Peyer's patch (tissue), 4 donors: ENCODE measurements at places on chromosomes 2 and 18.

DNA sequence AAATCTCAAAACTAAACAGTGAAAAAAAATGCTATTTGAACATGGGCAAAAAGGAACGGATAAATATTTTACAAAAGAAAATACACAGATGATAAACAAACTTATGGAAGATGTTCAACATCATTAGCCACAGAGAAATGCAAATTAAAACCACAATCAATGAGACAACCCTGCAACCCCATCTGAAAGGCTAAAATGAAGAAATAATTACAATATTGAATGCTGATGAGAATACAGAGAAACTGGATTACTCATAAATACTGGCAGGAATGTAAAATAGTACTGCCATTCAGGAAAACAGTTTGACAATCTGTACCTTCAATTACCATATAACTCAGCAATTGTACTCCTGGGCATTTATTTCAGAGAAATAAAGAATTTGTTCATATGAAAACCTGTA, 193.1 kb upstream of the UBE2E3 start:
- DNase-seq, result no peak

- DNase-seq, result no peak
Measured at GRCh38 chr2:206616151-206616550, 26.1 kb upstream of the FAM237A start.

DNA sequence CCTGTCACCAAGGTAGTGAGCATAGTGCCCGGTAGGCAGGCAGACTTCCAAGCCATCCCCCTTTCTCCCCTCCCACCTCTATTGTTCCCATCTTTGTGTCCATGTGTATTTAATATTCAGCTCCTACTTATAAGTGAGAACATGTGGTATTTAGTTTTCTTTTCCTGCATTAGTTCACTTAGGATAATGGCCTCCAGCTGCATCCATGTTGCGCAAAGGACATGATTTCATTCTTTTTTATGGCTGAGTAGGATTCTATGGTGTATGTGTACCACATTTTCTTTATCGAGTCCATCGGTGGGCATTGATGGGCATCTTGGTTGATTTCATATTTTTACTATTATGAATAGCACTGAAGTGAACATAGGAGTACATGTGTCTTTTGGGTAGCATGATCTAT, 35.3 kb downstream of the MMADHC start:
- DNase-seq, result no peak

GRCh38 chr2:215961981-215962380, 51.4 kb downstream of the MREG start:
- no peak for DNase-seq

DNA sequence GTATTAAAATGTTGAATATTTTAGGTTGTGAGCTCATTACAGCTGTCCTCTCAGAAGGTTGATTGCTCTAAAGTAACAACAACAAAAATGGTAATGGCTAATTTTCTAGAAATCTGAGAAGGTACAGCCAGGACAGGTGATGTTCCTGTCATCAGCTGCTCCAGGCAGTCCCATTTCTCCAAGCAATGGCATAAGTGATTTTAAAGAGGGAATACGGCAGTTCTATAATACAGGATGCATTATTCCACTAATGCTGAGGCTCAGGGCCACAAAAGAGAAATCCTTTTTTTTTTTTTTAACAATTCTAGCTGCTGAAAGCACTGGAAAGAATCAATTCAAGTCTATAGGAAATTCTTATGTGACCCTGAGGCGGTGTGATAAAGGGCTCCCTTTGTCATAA, 199.9 kb downstream of the PMAIP1 start:
- no peak for DNase-seq

DNA sequence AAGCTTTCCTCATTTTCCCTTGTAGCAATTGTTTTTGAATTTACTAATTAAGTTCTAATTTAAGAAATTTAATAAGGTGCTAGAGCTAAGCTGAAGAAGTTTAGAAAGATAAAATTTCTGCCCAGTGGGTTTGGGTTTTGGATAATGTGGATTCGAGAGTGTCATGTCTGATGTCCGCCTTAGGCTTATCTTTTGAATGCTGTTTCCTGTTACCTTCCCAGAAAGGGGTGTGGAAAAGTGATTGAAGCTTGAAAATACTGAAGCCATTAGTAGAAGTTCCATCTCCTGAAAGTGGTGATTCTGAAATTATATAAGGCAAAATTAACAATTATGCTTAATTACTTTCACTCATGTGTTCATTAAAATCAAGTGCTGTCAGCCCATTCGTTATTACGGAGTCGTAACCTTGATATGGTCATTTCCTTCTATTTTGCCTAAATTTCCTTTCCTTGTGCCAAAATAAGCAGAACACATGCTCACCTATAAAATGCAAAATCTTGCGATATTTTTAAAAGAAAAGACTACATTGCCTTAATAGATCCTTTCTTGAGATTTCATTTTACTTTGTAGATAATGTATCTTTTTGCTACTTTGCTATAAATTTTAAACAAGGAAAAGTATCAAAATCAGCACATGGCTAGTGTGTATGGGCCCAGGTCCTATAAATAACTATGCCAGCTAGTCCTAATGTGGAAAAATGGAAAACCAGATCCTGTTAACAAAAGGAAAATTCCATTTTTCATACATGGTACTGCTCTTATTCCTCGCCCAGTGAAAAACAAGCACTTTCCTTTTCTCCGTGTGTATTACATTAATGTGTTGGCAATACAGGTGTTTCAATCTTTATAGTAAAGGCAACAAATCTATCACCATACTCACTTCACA, 97.3 kb downstream of the ICOS start:
- no peak for DNase-seq

GRCh38 chr18:41928581-41928980, 26.5 kb upstream of the PIK3C3 start:
- no peak for DNase-seq

DNA sequence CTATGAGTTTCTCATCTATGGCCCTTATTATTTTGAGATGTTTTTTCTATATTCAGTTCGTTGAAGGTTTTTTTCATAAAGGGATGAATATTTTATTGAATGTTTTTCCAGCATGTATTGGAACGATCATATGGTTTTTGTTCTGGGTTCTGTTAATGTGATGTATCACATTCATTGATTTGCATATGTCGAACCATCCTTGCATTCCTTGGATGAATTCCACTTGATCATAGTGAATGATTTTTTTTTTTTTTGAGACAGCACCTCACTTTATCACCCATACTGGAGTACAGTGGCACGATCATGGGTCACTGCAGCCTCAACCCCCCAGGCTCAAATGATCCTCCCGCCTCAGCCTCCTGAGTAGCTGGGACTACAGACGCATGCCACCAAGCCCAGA, 5.5 kb upstream of the NEMP2 start:
- no peak for DNase-seq

GRCh38 chr18:9038277-9038871, 64.1 kb upstream of the NDUFV2 start:
- no peak for DNase-seq

- DNase-seq, result no peak
Measured at GRCh38 chr2:226802573-226802972, 3.0 kb upstream of the IRS1 start.

DNA sequence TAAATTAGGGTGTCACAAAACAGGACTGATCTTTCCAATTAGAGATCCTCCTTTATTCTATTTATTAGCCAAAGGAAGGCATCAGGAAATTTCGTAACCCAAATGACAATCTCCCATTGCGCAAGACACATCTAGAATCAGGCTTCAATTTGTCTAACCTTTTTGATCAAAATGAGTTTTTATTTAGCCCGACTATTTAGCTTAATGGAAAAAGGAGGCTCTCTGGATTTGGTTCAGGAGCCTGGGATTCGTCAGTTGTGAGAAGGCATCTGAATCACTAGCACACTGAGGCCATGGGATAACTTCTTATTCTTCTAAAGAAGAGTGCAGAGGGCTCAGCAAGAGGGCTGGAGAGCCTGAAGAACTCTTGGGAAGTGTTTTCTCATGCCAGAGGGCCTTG, 332.1 kb upstream of the ETAA1 start:
- no peak for DNase-seq

GRCh38 chr2:237109421-237109934, 23.8 kb downstream of the COPS8 start:
- no peak for DNase-seq

- peak; percentile 73 for DNase-seq
Measured at GRCh38 chr2:161981679-161982250, 92.2 kb downstream of the DPP4 start.

- no peak for DNase-seq
Measured at GRCh38 chr2:164560902-164561301, 60.4 kb downstream of the GRB14 start.

- DNase-seq, result no peak
Measured at GRCh38 chr2:170252414-170252813, 74.5 kb downstream of the MYO3B start.

DNA sequence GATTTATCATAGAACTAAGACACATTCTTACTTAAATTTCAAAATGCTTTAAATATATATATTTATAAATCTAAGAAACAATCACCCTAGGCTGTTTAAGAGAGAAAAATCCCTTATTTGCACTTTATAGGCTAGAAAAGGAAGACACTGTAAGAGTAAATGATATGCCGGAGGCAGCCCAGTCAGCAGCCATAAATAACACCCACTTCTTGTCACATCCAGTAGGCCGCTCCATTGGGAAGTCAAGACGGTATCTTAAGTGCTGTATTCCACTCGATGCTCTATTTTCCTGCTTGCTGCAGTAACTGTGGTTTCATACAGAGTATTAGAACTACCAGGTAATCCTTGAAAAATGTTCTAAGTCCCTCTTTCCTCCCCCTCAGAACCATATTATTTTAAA, 57.9 kb downstream of the ABCA12 start:
- no peak for DNase-seq

GRCh38 chr2:207600231-207600630, 25.0 kb downstream of the METTL21A start:
- DNase-seq, result no peak

GRCh38 chr2:102515851-102516250, 42.8 kb downstream of the SLC9A4 start:
- DNase-seq, result no peak

DNA sequence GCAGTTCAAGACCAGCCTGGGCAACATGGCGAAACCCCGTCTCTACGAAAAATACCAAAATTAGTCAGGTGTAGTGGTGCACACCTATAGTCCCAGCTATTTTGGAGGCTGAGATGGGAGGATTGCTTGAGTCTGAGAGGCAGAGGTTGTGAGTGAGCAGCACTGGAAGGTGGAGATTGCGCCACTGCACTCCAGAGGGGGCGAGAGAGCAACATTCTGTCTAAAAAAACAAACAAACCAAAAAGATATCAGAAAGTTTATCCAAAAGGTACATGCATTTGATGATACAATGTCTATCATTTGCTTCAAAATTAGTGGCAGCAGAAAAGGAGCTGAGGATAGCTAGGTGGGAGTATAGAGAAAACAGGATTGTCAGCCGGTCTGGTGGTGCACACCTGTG, 39.8 kb upstream of the CABLES1 start:
- peak; percentile 22 for DNase-seq

DNA sequence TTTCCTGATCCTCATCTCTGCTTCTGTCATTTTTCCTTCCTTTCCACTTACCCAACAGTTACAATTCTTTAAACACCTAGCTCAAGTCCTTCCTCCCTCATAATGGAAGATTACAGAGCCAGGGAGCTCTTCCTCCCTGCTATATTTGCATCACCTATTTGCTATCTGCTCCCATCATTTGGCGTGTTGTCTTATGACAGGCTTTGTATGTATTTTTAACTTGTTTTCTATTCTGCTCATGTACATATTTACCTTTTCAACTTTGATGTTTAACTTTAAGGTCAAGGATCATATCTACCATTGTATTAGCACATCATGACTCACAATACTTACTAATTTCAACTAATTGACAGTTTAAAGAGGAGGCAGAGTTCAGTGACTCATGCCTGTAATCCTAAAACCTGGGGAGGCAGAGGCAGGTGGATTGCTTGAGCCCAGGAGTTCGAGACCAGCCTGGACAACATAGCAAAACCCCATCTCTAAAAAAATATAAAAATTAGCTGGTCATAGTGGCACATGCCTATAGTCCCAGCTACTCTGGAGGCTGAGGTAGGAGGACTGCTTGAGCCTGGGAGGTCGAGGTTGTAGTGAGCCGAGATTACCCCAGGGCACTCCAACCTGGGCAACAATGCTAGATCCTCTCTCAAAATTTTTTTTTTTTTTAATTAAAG, 308.0 kb upstream of the STON1 start:
- no peak for DNase-seq

- DNase-seq, result no peak
Measured at GRCh38 chr2:105254531-105255210, 13.1 kb downstream of the GPR45 start.

GRCh38 chr18:38847326-38847725, 1281.7 kb upstream of the CELF4 start:
- no peak for DNase-seq

DNA sequence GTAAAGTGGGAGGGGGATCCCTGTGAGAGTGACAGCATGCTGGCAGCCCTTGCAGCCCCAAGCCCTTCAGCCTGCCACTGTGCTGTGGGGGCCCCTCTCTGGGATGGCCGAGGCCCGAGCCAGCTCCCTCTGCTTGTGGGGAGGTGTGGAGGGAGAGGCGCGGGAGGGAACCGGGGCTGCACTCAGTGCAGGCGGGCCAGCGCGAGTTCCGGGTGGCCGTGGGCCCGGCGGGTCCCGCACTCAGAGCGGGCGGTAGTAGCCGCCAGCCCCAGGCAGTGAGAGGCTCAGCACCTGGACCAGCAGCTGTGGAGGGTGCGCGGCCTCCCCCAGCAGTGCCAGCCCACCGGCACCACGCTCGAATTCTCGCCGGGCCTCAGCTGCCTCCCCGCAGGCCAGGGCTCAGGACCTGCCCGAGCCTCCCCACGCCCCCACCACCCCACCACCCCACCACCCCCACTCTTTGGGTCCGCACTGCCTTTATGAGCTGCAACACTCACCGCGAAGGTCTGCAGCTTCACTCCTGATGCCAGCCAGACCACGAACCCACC, 208.1 kb downstream of the CDH19 start:
- no peak for DNase-seq

DNA sequence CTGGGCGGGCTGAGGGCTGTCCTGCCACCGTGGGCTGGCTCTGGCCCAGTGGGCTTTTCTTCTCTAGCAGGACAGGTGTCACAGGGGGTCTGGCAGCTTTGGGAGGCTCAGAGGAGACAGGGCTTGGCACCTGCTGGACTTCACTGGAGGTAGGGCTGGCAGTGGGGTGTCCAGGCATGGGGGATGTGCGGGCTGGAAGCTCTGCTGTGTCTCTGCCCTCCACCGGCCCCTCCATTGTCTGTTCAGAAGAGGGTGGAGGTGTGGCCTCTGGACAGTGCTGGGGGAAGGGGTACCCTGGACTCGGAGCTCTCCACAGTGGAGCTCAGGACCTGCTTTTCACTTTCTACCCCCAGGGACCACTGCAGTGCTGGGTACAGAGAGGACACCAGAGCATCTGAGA, 9.2 kb downstream of the PTPRN start:
- DNase-seq, result no peak
